Gastrocnemius medialis (tissue), 4 donors: ENCODE measurements at places on chromosomes 7 and 10.

GRCh38 chr7:1218541-1219165, 14.0 kb upstream of the UNCX start:
- DNase-seq, result no peak

DNA sequence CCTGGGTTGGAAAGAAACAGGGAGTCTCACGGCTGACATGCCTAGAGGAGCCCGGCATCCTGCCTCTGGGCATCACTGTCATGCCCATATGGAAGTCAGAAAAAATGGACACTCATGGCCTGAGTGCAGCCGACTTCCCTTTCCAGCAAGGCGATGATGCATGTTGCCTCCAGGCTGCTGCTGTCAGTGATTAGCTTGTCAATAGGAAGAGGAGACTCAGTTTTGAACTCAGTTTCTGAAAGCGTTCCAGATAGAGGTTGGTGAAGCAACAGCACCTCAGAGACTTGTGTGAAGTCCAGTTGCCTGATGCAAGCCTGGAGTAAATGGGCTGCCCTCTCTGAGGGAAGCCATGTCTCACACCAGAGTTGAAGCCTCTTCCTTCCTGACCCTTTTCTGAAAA, 148.4 kb downstream of the TPST1 start:
- no peak for DNase-seq

GRCh38 chr10:71513540-71513853, 116.8 kb downstream of the CDH23 start:
- no peak for DNase-seq

DNA sequence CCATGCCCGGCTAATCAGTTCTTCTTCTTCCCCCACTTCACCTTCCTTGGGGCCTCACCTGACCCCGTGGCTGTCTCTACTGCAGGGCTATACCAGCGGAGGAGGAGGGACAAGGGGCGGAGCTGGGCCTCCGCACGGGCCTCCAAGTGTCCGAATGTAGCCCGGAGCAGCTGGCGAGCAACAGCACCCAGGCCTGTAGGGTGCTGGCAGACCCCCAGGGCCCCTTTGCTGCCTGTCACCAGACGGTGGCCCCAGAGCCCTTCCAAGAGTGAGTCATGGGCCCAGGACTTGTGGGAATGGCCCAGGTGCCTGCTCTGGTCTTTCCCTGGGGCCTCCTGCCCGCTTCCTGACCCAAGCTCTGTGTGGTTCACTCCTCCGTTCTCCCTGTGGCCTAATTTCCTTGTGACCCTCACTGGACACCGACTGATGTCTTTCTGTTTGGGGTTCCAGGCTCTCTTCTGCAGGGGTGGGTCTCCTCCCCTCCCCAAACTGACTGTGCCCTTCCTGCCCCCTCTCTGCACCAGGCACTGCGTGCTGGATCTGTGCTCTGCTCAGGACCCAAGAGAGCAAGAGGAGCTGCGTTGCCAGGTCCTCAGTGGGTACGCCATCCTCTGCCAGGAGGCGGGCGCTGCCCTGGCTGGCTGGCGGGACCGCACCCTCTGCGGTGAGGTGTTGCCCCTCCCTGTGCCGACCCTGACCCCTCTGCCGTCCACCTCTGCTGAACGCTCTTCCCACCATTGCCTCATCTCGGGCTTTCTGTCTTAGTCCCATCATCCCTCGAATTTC, 35.2 kb downstream of the EPHB4 start:
- no peak for DNase-seq

DNA sequence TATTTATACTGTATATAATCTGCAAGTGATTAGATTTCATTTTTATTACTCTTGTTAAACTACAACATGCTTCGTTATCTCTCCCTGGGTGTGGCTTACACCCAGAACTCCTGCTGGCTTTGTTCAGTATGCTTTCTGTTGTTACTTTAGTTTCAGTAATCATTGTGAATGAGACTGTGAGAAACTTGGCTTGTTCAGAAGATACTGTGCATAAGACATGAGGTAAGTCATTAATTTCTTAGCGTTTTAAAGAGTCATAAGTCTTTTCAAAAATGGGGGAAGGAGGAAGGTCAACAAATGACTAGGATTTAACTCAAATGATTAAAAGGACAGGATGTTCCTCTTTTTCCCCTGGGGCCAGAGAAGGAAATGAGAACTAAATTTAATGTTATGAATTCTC, 11.6 kb upstream of the ADD3 start:
- DNase-seq, result no peak

DNA sequence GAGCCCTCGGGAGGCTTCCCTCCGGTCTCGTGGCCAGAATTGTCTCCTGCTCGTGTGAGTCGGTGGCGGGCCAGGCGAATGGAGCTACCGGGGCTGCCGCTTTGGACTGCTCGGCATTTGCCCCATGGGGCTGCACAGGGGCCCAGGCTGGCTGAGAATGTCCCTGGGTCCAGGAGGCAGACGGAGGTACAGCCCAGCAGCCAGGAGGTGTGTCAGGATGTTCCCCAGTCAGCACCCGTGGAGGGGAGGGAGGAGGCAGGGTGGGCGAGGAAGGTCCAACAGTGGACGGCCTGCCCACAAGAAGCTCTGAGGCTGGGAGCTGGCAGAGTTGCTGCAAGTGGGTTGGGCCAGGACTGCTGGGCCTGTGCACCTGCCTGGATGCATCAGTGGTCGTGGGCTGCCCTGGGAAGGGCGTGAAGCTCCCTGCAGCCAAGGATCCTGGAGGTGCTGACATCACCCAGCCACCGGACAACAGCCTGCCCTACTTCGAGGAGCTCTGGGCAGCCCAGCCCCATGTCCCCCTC, 46.4 kb downstream of the PDGFA start:
- DNase-seq, result peak; percentile 15

DNA sequence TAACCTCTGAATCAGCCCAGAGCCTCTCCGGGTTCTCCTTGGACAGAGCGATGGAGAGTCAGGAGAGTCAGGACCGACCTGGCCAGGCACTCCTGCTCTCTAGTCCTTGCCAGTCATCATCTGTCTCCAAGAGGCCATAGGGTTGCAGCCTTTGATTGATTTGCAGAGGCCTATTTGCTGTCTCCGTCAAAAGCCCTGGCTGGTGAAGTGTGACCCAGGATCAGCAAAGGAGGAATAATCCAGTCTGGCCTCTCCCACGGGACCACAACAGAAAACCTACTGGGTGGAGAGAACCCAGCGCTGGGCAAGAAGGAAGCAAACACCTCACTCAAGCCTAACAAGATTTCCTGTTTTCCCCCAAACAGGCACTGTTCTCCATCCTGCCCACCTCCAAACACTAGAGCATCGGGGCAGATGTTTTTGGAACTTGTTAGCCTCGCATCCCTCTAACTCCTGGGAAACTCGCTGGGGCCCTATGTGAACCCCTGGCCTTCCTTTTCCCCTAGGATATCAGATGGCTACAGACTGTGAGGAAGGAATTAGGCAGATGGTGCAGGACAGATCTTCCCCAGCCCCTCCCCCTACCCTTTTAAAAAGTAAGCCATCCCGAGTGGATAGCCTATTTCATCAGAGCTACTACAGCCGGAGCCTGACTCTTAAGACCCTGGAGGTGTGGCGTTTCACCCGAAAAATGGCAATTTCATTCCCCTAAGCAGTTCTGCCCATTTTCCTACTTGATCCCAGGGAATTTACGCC, 54.3 kb downstream of the PODXL start:
- DNase-seq, result no peak

DNA sequence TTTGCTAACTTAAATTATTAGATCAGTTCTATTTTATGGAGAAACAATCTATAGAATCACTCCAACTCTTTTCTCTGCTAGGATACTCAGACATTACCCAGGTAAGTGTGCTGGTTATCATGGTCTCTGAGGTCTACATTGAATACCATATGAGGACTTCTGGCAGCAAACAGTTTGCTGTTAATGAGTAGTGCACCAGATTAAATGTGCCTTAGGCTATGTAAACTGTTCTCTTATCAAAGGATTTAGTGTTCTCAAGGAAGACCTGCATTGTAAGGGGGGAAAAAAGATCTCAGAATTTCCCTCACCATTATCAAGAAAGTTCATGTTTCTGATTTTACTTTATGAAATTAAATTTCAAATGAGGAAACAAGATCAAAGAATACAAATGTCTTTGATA, 107.5 kb downstream of the ITGB8 start:
- no peak for DNase-seq

- DNase-seq, result no peak
Observed at GRCh38 chr10:33703501-33704213, 369.2 kb upstream of the NRP1 start.

- no peak for DNase-seq
Observed at GRCh38 chr10:106957823-106958588, 206.5 kb downstream of the SORCS1 start.
